CD4-positive, CD25-positive, alpha-beta regulatory T cell (primary cell): ENCODE measurements at places on chromosomes 13 and 19.
A peak's percentile ranks its signal among the peaks of the same experiment; 100 is the strongest.

DNA sequence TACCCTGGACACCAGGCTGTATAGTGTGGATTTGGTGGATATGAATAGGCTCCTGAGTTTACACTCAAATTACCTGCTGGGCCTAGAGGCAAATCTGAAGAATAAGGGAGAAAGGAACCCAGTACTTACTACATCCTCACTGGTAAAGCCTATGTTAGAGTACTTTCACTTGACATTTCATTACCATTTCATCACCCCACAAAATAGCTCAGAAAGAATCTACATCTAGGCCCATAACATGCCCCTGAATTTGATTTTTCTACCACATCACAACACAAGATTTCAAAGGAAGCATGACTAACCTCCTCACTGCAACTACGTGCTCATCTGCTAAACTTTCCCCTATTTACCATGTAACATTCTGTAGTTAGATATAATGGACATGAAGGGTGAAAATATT is 43.3 kb downstream of the VWA8 start:
- peaks cover 12% of the 10 kb centered on the region for H3K4me1 ChIP-seq
- no peak overlapping the region for H3K4me3 ChIP-seq
- no peaks in the 10 kb centered on the region for H3K36me3 ChIP-seq
- no peak overlapping the region for H3K27ac ChIP-seq
- H3K27me3 ChIP-seq: no peaks in the 10 kb centered on the region

DNA sequence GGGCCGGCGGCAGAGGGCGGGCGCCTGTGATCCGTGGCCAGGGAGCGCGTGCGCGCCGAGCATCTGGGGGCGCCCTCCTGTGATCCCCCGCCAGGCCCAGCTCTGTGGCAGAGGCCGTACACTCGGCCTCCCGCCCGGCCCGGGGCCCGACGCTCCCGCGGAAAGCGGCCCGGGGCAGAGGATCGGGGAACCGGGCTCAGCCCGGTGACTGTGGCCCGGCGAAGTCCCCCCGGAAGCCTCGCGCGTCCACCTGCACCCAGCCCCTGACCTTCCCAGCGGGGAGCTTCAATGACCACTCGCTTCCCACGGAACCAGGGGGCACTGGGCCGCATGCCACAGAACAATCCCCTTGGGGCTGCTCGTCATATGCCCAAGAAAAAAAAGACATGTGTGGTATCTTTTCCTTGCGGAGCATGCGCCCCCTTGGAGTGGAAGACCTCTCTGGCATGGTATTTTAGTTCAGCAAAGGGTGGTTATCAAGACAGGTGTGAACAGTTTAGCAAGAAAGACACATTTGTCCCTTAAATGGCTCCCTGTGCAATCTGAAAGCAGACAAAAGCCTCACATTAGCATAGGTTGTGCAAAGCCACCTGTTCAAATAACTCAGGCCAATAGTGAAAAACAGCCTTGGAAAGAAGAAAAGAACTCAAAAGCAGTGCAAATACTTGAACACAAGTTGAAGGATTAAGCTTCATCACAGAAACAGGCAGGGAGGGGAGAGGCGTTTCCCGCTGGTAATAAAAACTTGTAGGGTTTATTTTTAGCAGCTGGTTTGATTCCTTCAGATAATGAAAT is 290.9 kb upstream of the SOX21 start:
- no peaks in the 10 kb centered on the region for H3K36me3 ChIP-seq
- no peak overlapping the region for H3K27ac ChIP-seq
- H3K4me1 ChIP-seq: no peaks in the 10 kb centered on the region
- no peak overlapping the region for H3K4me3 ChIP-seq
- DNase-seq: no peak

DNA sequence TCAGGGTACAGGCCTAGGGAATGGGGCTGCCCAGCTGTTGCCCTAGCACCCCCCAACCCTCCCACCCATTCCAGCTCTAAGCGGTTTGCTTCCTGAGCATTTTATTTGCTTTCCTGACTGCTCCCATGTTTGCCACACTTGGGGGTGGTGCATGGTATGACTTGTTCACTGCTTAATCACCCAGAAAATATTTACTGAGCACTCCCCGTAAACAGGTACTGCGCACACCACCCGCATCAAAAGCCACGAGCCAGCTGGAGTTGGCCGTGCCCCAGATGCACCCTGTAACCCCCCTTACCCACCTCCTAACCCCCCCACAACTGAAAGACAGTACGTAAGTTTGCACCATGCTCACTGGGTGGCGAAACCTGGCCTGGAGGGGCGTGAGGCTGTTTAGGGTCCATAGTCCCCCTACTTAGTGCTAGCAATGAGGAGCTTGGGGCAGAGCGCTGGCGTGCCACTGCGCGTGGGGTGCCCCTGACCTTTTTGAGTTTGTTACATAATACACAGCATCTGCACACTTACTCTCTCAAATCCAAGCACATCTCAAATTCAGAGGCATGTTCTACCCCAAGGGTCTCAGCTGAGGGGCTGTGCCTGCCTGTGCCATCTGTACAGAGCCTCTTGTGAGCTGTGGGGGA is 29.8 kb downstream of the DPF1 start:
- no peak for DNase-seq
- no peaks in the 10 kb centered on the region for H3K36me3 ChIP-seq
- no peaks in the 10 kb centered on the region for H3K4me1 ChIP-seq
- H3K27ac ChIP-seq: no peak overlapping the region
- no peaks in the 10 kb centered on the region for H3K27me3 ChIP-seq
- H3K4me3 ChIP-seq: no peak overlapping the region

- no peak overlapping the region for H3K4me3 ChIP-seq
- no peak for DNase-seq
- no peaks in the 10 kb centered on the region for H3K36me3 ChIP-seq
- no peaks in the 10 kb centered on the region for H3K4me1 ChIP-seq
- no peak overlapping the region for H3K27ac ChIP-seq
These were observed 321.1 kb upstream of the EDNRB start for GRCh38 chr13:78239714-78240113.

DNA sequence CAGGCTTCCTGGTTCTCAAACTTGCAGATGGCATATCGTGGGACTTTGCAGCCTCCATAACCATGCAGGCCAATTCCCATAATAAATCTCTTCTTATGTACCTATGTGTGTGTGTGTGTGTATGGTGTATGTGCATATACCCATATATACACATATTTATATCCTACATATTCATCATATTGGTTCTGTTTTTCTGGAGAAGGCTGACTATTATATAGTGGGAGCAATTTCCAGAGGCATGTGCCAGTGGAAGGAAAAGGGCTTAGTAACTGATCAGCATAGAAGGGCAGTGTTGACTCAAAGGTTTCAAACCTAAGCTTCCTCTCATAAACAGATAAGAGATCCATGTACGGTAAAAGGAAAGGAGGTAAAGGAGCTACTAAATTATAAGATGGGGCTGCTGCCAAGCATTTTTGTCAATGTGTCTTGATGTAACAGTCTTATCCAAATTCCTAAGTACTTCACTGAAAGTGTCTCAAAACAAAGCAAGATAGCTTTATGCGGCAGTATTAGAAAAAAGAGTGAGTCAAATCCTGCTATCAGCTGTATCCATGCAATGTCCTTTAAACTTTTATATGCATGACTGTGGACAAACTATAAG is 432.1 kb downstream of the TBC1D4 start:
- no peaks in the 10 kb centered on the region for H3K27me3 ChIP-seq
- no peak for DNase-seq
- no peak overlapping the region for H3K4me3 ChIP-seq
- no peaks in the 10 kb centered on the region for H3K36me3 ChIP-seq
- H3K4me1 ChIP-seq: no peaks in the 10 kb centered on the region

- H3K4me1 ChIP-seq: no peaks in the 10 kb centered on the region
- no peaks in the 10 kb centered on the region for H3K27me3 ChIP-seq
- H3K4me3 ChIP-seq: no peak overlapping the region
These were observed 924.0 kb downstream of the EFNB2 start for GRCh38 chr13:105611424-105611823.

DNA sequence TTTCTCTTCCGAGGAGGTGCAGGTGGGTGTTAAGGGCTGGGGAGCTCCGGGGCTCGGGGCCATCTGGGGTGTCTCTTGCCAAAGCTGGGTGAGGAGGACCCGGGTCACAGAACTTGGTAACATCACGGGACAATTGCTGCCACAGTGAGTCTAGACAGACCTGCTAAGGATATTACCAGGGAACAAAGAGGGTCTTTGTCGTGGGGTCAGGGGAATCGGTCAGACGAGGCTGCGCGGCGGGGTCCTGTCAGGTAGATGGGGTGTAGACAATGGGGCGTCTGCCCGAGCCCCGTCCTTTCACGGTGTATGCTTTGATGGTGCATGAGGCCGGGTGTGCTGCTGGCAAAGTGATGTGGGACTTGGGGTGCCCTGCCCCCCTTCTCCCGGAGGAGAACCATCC is 7.8 kb downstream of the PGPEP1 start:
- no peak for DNase-seq
- peaks cover 2% of the 10 kb centered on the region for H3K36me3 ChIP-seq
- no peak overlapping the region for H3K4me3 ChIP-seq
- no peaks in the 10 kb centered on the region for H3K4me1 ChIP-seq

- no peak overlapping the region for H3K4me3 ChIP-seq
- no peaks in the 10 kb centered on the region for H3K4me1 ChIP-seq
- no peaks in the 10 kb centered on the region for H3K27me3 ChIP-seq
- H3K36me3 ChIP-seq: no peaks in the 10 kb centered on the region
These were observed 6.2 kb downstream of the TEX29 start for GRCh38 chr13:111326621-111326965.

DNA sequence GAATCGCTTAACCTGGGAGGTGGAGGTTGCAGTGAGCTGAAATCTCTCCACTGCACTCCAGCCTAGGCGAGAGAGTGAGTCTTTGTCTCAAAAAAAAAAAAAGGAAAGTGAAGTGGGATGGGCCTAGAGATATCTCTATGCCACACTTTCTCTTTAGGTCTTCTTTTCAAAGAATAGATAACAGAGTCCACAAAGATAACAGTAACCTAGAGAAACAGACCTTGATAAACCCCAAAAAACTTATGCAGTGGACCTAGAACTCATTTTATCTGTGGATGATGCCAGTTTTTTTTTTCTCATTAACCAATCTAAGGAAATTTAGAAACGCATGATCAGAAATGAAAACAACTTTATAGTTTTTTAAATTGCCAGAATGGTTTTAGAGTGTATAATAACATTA is 227.4 kb downstream of the LHFPL6 start:
- DNase-seq: no peak
- no peak overlapping the region for H3K27ac ChIP-seq
- no peaks in the 10 kb centered on the region for H3K4me1 ChIP-seq
- no peaks in the 10 kb centered on the region for H3K27me3 ChIP-seq
- no peak overlapping the region for H3K4me3 ChIP-seq
- H3K36me3 ChIP-seq: no peaks in the 10 kb centered on the region

DNA sequence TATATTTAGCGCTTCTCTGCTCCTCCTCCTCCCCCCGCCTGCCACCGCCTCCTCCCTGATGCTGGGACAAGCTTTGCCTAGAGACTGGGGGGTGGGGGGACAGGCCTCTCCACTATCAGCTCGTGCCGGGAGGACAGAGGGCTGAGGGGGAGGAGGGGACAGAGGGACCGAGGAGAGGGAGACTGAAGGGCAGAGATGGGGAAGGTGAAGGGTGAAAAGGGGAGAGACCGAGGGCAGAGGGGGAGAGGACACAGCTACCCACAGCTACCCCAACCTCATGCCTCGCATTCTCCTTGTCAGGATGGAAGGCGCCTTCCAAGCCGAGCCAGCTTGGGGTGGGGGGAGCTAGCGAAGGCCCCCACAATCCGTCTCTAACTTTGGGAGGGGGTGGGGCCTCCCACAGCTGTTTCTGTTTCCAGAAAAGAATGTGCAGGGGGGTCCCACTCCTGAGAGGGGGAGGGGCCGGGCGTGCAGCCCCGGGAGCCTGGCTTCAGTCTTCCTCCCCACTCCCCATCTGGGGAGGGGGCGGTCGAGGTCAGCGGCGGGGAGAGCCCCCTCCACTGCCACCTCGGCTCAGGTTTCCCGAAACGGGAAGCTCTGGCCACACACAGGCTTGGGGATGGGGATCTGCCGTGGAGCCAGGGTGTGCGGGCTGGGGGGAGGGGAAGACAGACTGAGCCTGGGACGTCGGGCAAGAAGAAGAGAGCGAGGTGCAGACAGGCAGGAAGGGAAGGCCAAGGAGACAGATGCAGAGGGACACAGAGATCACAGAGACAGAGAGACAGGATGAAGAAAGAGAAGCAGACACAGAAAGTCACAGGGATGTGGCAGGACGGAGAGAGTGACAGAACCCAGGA is 1.6 kb downstream of the DACT3 start:
- H3K4me3 ChIP-seq: no peak overlapping the region
- no peaks in the 10 kb centered on the region for H3K36me3 ChIP-seq
- H3K27me3 ChIP-seq: peaks cover 12% of the 10 kb centered on the region
- peaks cover 30% of the 10 kb centered on the region for H3K4me1 ChIP-seq
- no peak overlapping the region for H3K27ac ChIP-seq

DNA sequence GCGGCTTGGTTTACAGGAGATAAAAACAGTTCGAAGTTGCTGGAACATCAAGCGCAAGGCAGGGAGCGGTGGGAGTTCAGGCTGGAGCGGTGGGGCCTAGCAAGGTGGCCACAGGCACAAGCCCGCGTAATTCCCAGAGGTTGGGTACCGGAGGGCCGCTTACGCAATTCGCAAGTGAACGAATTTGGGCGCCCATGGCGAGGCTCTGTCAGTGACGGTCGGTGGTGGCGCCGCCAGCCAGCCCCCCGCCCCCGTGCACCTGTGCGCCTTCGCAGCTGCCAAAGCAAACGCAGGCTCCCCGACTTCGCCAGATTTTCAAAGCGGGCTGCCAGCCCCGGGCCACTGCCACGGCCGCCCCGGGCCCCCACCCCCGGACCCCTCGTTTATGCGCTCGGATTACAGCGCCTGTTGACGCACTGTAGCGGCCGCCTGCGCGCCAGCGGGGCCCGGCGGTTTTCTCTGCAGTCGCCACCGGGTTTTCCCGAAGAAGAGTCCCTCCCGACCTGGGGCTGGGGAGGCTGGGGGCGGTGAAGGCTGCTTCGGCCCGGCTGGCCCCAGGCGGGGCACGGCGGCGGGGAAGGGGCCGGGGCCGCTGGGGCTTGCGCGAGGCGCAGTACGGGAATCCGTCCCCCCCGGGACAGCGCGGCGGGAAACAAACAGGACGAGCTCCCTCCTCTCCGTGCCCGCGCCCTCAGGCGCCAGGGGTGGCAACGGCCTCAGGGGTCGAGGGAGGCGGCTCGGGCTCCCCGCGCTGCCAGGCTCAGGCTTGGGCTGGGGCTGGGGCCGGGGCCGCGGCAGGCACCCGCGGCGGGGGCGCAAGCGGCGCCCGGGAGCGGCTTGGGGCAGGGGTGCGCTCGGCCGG is 709 bp downstream of the N4BP2L1 start:
- peak overlapping the region; percentile 97 for H3K4me3 ChIP-seq
- no peaks in the 10 kb centered on the region for H3K27me3 ChIP-seq
- DNase-seq: peak; percentile 64
- H3K36me3 ChIP-seq: peaks cover 10% of the 10 kb centered on the region
- peak overlapping the region; percentile 94 for H3K27ac ChIP-seq

- DNase-seq: no peak
- no peaks in the 10 kb centered on the region for H3K4me1 ChIP-seq
These were observed 211.8 kb upstream of the SOX1 start for GRCh38 chr13:111855191-111855590.
